ENCODE measurements at places on chromosomes 11 and 22.

DNA sequence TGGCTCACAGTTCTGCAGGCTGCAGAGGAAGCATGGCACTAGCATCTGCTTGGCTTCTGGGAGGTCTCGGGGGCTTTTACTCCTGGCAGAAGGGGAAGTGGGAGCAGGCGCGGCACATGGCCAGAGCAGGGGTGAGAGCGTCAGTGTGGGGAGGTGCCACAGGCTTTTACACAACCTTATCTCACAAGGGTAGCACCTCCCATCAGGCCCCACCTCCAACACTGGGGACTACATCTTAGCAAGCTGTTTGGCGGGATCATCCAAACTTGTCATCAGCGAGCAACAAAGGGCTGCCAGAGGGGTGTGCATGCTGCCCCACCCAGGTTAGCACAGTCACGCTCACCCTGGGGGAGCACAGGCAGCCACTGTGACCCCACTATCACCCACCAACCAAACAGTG is 18.9 kb upstream of the YPEL1 start:
- DNase-seq = peak; percentile 8

GRCh38 chr11:16167706-16168487 is 188.4 kb downstream of the SOX6 start:
- DNase-seq = no peak

DNA sequence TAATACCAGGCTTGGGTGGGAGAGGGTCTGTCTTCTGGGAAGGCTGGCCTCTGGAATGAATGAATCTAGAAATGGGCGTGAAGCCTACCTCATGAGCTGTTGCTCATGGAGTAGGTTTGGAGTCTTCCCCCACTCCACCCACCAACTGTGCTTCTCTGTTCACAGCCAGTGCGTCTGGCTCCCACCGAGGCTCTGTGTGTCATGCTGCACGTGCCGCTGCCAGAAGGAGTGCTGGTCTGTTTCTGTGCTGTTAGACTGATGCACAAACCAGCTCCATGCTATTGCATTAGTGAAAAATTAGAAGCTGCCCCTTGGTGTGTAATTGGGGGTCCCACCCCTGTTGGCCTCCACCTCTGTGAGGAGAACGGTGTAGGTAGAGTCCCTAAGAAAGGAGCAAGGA is 132.3 kb upstream of the PARVA start:
- no peak for DNase-seq

DNA sequence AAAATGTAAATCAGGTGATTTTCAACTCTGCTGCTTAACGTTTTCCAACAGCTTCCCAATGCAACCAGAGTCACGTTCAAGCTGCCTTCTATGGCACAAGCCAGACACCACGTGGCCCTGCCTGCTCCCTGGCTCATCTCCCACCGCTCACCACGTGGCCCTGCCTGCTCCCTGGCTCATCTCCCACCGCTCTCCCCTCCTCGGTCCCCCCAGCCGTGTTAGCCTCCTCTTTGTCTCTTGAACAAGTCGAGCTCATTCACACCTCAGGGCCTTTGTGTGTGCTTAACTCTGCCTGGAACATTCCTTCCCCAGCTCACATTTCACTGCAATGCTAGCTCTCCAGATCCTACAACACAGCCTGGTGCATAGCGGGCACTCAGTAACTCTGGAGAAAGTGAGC is 307.6 kb downstream of the CTTN start:
- no peak for DNase-seq

DNA sequence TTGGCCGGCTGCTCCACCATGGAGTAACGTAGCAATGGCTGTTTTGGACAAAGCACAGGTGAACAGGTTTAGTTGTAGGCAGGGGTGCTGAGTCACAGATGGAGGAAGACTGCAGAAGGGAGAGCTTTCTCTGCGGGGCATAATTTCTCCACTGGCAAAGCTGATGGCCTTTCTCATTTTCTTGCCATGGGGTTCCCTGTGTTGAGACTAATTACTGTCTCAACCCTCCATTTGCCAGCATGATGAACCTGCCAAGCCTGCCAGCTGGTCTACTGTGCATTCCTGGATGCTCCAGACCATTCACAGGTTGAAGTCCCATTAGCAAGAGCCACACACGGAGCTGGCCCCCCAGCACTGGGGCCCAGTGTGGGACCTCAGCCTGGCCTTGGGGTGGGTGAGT is 202.4 kb downstream of the BARX2 start:
- DNase-seq = no peak

- peak; percentile 87 for DNase-seq
Observed at GRCh38 chr11:75558939-75559843, 2.9 kb upstream of the SERPINH1 start.

- no peak for DNase-seq
Observed at GRCh38 chr22:32044477-32044876, 1.4 kb downstream of the SLC5A1 start.

- DNase-seq = peak; percentile 65
Observed at GRCh38 chr11:76803023-76803422, 19.9 kb downstream of the TSKU start.

GRCh38 chr11:86244063-86244521 is 461 bp upstream of the EED start:
- peak; percentile 81 for DNase-seq

- peak; percentile 41 for DNase-seq
Observed at GRCh38 chr11:47060807-47061206, 115.9 kb downstream of the ARFGAP2 start.

Data from AG10803 (cell line).